NCI-H1417 (cell line): ENCODE measurements at places on chromosomes 2 and 18.

DNA sequence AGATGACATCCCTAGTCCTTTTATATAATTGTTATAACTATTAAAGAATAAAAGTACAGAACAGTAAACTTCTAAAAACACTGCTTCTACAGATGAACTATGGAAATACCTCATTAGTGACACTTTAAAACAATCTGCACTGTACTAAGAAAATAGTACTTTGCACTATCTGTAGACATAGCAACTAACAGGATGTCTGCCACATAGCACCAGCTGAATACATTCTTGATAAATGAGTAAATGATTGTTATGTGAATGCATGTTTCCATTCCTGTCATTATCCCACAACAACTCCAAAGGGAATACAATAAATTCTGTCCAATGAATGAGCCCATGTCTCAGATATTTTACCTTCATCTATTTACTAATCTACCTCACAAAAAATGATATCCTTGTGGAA lies 115.3 kb upstream of the SLC35G4 start:
- DNase-seq: no peak

DNA sequence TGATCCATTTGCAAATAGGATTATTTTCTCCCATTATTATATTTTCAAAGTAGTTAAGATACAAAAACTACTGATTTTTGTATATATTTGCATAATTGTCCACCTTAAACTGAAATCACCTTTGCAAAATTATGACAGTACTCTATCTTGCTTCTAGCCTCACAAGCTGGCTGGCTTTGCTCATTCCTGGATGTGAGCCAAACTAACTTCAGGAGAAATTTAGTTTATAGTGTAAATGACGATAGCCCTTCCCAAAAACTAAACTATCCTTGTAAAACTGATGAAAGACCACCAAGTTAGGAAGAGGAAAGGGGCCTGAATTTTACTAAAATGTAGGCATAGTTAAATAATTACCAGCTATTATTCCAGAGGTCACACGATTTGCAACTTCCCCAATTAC lies 87.3 kb downstream of the ADD2 start:
- no peak for DNase-seq

GRCh38 chr2:96933305-96934181 lies 52.8 kb downstream of the FAM178B start:
- DNase-seq: peak; percentile 25

DNA sequence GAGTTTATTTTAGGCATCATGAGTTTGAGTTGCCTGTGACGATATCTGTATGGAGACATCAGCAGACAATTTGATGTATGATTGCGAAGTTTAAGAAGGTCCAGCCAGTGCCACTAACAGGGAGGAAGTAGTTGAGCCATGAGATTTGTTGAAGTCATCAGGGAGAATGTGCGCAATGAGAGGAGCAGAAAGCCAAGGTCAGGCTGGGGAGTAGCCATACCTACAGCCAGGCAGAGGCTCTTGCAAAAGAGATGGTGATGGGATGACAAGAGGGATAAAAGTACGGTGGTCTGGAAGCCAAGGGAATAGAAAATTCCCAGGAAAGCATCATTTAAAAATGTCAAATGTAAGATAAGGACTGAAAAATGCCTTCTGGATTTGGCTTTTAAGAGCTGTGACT lies 51.2 kb downstream of the LIMS1 start:
- no peak for DNase-seq

GRCh38 chr2:40103163-40103562 lies 324.1 kb upstream of the THUMPD2 start:
- DNase-seq: no peak

DNA sequence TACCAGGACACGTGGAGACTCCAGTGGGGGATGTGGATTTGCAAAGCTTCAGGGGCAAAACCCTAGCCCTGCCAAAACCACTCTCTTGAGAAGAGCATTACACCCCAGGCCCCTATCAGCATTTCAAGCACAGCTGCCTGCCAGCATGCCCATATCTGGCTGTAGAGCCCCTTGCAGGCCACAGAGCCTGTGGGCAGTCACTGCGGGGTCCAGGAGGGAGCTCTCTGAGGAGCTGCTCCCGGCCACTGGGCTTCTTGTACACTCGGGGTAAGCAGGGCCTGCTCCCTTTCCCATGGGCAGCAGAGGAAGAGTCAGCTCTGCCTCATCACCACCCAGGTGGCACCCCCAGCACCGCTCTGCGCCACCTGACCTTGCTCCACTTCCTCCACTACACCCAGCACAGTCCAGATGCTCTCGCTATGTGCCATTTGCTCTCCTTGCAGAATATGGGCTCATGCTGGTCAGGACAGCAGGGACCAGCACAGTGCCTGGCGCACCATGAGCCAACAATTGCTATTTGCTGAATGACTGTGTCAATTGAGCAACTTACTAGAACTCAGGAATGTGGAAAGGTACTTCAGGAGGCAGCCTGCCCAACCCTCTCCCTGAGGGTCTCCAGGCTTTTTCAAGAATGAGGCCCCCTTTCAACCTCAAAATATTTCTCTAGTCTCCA lies 7.4 kb downstream of the CHST10 start:
- DNase-seq: no peak

- no peak for DNase-seq
Measured at GRCh38 chr2:171185941-171186340, 25.2 kb upstream of the TLK1 start.

DNA sequence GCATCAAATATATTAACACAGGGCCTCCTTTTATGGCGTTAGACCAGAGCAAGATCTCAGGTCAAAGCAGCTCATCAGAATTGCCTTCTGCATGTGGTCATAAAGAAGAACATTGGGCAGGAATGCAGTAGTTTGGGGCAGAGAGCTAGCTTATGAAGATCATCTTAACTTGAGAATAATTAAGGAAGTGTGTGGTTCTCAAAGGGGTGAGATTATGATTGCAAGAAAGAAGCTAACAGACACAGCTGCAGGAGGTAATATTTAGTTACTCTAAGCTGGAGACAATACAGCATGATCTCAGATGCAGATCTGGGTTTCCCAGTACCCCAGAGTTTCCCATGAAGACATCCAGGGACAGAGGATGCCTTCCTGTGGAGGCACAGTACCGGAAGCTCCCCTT lies 91.6 kb downstream of the TTC27 start:
- no peak for DNase-seq

DNA sequence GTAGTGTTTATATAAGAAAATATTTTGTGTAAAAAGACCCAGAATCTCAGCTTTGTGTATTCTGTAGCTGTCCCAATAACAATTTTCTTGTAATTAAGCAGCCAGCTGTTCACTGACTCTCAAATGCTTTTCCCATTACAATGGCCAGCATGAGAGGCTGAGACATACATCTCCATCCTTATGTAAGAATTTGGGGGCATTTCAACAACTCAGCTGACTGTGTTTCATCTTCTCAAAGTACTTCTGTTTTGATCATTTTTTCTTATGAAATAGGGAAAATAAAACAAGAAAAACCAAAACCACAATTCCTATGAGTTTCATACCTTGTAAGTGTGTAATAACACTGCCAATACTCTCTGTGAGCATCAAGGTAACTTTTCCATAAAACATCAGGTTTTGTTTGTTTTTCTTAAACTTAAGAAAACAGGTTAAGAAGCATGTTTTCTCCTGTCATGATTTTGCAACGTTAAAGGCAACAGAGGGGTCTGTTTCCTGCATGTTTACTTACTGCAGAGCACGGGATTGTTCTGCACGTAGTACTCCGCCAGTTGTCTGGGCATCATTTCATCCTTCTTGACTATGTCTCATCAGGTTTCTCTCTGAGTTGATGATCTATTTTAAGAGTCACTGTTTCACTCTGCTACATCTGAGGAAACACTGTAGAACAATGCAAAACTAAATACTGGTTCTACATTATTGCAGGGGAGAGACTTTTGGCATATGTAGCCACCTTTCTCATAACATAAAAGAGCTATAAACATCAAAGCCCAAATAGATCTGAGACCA lies 62.9 kb upstream of the CYRIA start:
- no peak for DNase-seq

DNA sequence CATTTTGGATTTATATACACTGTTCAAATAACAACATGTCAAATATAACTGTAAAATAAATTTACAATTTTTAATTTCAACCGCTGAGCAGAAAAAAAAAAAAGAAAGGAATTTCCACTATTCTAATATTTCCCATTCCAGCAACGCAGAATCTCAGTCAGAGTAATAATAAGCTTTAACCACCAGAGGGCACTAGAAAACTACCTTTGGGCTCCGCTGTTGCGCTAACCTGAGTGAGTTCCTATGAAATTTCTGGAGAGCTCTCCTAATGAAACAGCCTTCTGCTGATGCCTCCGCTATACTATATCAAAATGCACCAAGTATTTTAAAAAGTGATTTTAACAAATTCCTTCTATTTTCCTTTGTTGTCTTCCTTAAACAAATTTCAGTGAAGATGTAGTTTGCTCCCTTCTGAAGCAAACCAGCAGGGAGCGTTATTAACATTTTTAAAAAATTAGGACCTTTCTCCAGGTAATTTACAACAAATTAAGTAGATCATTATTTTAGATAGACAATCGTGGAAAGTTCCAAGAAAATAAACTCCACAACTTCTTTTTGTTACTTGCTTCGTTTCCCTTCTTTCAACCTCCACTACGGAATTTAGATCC lies 23.0 kb downstream of the ERMN start:
- peak; percentile 0 for DNase-seq
